ENCODE measurements at places on chromosomes 3 and 15. TPM values are rescaled to one million over a fixed set of nuclear protein-coding genes. Genes with fewer than 3 reads are reported as not detected.

The SLC9C1 gene
- 2.3 TPM for total RNA-seq

The REC114 gene
- 0.84 TPM for total RNA-seq

The KLHL40 gene
- 0.12 TPM for total RNA-seq

The WWTR1 gene
- 40.0 TPM for total RNA-seq

The SAMMSON gene
- not detected for total RNA-seq

The COL6A5 gene
- not detected for total RNA-seq

The PLSCR5 gene
- total RNA-seq: not detected

The UBAP1L gene
- total RNA-seq: 1.3 TPM

The GOLGA8T gene
- total RNA-seq: 0.27 TPM

The HRH1 gene
- total RNA-seq: 1.4 TPM

The CASR gene
- total RNA-seq: not detected

The TM4SF18 gene
- total RNA-seq: 11.6 TPM

The IQCH gene
- total RNA-seq: 0.64 TPM

The AGBL1 gene
- total RNA-seq: not detected

The ZNF662 gene
- total RNA-seq: 3.1 TPM

The SOX2 gene
- 0.22 TPM for total RNA-seq

The DAPK2 gene
- total RNA-seq: 43.4 TPM

The ADGRG7 gene
- not detected for total RNA-seq

The NR1I2 gene
- 0.12 TPM for total RNA-seq

The RAB6B gene
- 51.6 TPM for total RNA-seq

The OGG1 gene
- total RNA-seq: 8.8 TPM

The C15orf62 gene
- total RNA-seq: not detected

The ACAN gene
- 0.15 TPM for total RNA-seq

The LCTL gene
- total RNA-seq: not detected

The SYNPR gene
- total RNA-seq: not detected

The SLC51B gene
- not detected for total RNA-seq

The TMEM108 gene
- total RNA-seq: 0.52 TPM

The GOLGA8J gene
- not detected for total RNA-seq

The KCNAB1 gene
- total RNA-seq: 2.4 TPM

The IL17RE gene
- total RNA-seq: 0.45 TPM

The MESP2 gene
- total RNA-seq: 0.20 TPM

The SAXO2 gene
- total RNA-seq: 2.6 TPM

The CCR5 gene
- 0.62 TPM for total RNA-seq

The HHATL gene
- total RNA-seq: 463 TPM

The GNB4 gene
- 16.3 TPM for total RNA-seq

The NEDD4 gene
- total RNA-seq: 10.5 TPM

The ALS2CL gene
- total RNA-seq: 33.1 TPM

The RGMA gene
- total RNA-seq: 27.0 TPM

The CACNA2D2 gene
- 2.8 TPM for total RNA-seq

The PATL2 gene
- total RNA-seq: 3.0 TPM

The PLAAT1 gene
- 4.9 TPM for total RNA-seq

The EXD1 gene
- total RNA-seq: not detected

The PRR23C gene
- total RNA-seq: not detected

The ALCAM gene
- total RNA-seq: 3.5 TPM

The RPP25 gene
- total RNA-seq: 2.3 TPM

The ASB14 gene
- 14.1 TPM for total RNA-seq

The SLC24A5 gene
- total RNA-seq: not detected

The TUSC7 gene
- total RNA-seq: not detected

The CCR3 gene
- total RNA-seq: not detected

The ZNF80 gene
- total RNA-seq: not detected

The ISLR gene
- total RNA-seq: 11.1 TPM

Data from left ventricle myocardium superior (tissue), 1 donor.